GM23248 (cell line): ENCODE measurements at places on chromosomes 5 and 9.

GRCh38 chr9:38060681-38061080, 8.3 kb downstream of the SHB start:
- DNase-seq = no peak

DNA sequence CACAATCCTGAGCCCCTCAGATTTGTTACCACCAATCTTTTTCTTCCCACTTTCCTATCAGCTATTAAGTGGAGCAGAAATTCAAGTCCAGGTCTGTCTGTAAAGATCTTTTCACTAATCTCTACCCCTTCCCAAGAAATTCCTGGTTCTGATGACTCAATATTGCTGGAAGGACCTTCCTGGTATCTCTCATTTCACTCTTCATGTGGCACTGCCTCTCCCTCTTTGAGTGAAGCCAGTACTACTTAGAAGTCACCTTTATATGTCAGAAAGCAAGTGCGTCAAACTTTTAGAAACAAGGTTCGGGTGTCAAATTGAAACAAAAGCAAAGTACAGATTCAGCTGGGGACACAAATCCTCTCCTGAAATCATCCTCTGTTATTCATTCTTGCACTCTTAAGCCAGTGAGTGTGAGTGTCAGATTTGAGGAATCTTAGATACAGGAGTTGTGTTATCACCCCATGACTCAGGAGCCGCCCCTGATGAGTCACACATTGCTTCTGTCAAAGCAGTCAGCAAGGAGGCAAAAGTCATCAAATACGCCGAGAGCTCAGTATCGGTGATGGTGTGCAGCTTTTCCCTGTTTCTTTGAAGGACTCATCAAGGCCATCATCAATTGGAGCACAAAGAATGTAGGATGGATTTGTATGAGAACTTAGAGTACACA, 313.0 kb downstream of the CETN3 start:
- DNase-seq = peak; percentile 21

GRCh38 chr9:82124090-82124489, 135.5 kb downstream of the SPATA31D1 start:
- DNase-seq = peak; percentile 91

GRCh38 chr5:6737043-6737941, 24.1 kb downstream of the TENT4A start:
- no peak for DNase-seq

DNA sequence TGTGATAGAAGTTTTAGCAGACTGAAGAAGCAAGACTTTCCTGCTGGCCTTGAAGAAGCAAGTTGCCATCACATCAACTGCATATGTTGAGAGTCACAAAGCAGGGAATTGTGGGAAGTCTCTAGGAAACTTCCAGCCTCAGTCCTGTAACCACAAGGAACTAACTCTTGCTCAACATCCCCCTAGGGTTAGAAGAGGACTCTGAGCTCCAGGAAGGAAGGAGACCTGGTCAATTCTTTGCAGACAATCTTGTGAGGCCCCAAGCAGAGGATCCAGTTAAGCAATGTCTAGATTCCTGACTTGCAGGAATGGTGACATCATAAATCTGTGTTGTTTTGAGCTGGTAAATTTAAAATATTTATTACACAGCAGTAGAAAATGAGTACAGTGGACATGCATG, 18.6 kb upstream of the ZNF366 start:
- DNase-seq = peak; percentile 87

DNA sequence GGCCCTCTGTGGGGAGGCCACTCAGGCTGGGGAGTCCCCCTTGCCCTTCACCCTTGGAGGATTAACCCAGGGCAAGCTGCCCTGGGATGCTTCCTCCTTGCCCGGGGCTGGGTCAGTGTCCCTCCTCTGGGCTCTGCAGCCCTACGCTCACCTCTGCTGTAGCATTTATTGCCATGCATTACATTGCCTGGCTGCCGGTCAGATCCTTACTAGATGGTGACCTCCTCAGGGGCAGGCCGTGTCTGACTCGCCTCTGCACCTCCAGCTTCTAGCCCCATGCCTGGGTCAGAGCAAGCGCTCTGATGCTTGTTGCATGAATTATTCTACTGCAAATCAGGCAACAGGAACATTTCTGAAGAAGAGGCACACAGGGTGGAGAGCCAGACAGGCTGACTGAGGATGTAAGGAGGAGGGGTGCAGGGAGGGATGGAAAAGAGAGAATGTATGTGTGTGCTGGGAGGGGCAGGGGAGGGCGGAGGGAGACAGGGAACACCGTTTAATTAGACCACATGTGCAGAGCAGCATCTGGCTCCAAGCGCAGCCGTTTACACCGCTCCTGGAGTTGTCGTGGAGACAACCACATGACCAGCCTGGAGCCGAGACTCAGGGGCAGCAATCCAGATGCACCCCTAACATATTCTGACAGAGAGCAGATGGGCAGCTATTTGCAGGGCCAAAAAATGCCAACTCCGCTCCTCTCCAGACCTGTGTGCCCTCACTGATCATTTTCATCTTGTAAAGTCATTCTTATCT, 117.0 kb downstream of the CRB2 start:
- no peak for DNase-seq

DNA sequence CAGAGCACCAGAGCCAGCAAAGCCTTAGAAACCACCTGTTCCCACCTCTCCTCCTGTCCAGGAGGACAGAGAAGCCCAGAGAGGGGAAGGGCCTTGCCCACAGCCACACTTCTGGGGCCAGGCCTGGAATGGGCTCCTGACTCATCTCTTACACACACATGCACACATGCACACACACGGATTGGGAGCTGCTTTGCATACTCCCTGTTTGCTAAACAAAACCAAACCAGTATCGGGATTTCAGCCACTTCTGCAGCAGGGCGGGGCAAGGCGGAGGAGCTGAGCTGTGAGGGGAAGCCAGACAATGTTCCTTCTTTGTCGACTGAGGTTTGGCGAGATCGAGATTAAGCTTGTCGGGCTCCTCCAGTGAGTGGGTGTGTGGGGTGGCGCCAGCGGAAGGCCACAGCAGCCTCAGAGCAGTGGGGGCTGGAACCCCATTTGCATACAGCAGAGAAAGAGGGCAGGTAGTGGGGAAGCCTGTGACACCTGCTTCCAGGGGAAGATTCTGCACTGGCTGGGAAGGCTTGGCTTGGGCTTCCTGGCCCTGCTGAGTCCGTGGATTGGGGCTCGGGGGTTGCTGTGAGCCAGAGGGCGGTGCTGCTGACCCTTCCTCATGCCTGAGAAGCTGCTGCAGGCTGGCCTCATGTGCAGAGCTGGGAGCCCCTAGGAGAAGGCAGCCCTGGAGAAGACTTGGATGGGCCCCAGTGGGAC, 16.1 kb downstream of the GFI1B start:
- DNase-seq = peak; percentile 75

- no peak for DNase-seq
Measured at GRCh38 chr5:114377946-114378345, 16.1 kb downstream of the KCNN2 start.
